ENCODE measurements at places on chromosomes 5 and 9.

DNA sequence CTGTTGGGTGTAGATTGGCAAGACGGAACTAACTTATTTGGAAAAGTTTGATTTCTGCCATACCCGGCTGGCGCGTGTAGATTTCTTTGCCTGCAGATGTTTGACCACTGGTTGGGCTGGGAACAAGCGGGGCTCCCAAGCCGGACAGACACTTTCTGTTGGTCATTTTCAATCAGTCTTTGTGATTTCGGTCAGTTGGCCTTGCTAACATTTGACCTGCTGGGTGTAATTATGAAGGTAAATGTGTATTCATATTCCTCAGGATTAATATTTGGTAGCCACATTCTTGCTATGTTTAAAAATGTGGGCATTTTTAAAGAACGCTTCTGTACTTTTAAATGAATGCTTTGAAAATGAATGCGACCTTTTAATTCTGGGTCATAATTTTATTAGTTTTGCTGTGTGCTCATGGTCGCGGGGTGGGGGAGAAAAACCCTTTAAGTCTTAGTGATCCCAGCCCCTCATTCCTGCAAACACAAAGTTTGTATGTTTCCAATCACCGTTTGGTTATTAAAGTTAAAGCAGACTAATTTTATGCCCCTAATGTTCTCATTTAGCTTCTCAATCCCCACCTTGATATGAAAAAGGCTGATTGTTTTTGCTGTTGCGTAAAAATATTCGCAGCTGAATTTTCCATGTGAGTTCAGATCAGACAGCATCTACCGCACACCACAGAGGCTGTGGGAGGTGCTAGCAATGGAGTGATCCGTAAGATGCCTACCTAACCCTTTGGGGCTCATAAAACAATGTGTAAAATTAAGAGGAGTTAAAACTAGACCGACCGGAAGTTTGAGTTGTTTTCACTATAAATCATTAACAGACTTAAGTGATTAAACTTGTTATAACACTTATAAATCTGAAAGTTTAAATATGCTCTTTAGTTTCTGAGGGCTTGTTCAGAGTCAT lies 1.5 kb downstream of the RASGRF2 start:
- no peak for DNase-seq

DNA sequence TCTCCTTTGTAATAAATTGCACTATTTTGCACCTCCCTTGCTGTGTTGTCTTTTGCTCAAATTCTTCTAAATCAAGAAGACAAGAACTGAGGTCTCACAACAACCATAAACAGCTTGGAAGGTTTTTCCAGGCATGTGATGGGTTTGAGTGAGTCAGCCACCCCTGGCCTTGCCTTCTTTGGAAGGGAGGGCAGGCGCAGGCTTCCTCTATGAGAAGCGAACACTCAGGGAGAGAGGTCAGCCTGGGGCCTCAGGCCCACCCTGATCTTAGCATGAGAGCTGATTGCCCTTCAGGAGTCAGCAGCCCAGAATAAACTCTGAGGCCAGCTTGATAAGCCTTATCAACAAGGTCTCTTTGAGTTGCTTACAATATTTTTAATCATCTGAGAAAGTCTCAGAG lies 31.6 kb downstream of the S1PR3 start:
- DNase-seq: no peak

DNA sequence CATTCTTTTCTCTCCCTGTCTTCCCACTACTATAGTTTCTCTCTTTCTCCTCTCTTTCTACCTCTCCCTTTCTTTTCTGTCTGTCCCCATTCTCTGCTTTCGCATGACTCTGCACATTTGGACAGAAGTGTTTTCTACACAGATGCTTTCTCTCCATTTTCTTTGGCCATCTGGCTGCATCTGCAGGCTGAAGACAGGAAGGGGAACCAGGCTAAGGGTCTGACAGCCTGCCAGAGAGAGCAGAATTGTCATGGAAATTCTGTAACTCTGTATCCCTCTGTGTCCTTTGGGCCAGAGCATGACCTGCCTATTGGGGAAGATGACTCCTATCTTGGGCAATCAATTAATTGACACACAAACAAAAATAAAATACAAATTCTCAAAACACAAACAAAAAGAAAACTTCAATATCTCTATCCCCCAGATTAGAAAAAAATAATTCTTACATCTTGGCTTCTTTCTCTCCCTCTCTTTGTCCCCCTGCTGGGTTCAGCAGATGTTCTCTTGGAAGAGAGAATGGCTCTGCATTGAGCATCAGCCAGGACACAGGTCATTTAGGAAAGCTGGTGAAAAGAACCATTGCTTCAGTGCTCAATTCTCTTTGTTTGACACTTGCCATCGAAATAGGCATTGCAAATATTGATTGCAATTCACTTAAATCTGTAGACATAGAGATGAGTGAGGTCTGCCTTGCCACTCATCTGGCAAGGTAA lies 415.9 kb upstream of the KLF4 start:
- DNase-seq: no peak

GRCh38 chr5:149039506-149039905 lies 23.4 kb downstream of the SH3TC2 start:
- DNase-seq: no peak

DNA sequence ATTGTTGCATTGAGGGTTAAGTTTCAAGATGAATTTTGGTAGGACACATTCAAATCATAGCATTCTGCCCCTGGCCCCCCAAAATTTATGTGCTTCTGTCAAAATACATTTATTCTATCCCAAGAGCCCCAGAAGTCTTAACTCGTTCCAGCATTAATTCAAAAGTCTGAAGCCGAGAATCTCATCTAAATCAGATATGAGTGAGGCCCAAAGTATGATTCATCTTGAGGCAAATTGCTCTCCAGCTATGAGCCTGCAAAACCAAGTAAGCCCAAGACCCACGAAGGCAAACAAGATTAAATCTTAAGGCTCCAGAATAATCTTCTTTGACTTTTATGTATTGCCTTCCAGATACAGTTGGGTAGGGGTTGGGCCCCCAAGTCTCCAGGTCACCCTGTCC lies 19.2 kb downstream of the TNPO1 start:
- no peak for DNase-seq

DNA sequence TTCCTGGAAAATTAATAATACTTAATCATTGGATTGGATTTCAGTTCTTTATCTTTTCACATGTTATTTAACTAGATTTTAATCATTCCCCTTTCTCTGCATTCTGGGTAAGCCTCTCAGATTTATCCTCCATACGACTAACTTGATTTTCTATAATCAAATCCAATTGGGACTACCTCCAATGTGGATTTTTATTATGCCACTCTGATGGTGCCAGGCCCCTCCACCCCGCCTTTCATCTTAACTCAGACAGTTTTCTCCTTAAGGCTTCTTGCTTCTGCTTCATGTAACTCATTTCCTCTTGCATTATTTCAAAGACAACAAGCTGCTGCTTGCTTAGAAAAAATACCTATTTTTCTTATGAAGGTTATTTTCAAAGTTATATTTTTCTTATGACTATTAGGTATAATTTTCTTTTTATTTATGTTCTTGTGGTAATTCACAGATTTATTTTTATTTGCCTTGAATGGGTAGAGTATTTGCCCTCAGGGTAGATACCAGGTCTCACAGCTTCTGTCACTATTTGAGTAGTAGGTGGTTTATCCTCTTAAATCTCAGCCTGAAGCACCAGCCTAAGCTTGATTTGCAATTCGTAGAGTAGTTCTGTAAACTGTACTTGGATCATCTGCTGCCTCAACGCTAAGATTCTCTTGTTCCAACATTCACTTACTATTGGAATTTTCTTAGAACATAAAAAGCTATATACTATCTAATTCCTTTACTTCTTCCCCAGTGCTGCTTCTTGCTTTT lies 659.0 kb upstream of the ARRDC3 start:
- no peak for DNase-seq

Measured in RCC 7860 (cell line).